Type B pancreatic cell (in vitro differentiated cells): ENCODE measurements at places on chromosomes 11 and 22. TPM values are rescaled to one million over a fixed set of nuclear protein-coding genes. Genes with fewer than 3 reads are reported as not detected.

Gene OR52N4
- not detected in 2 replicates for total RNA-seq

DNA sequence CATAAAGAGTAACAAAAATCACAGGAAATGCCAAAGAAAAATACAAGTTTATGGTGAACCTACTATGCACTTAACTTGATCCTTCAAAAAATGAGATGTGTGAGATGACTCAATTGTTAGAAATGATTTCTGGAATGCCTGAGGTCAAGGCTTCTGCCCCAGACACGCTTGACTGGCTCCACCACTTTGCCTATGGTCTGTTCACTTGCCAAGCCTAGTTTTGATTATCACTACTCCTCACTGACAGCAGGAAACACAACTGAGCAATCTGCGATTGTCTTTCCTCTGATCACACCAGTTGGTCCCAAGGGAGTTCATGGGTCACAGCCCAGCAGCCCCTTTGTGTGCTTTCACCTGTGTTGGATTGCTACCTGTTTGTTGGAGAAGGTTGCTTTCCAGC, 20.6 kb upstream of the PRDM10 start:
- DNase-seq: no peak
- H3K27ac ChIP-seq: peak overlapping the region; percentile 90
- H3K36me3 ChIP-seq: no peaks in the 10 kb centered on the region
- H3K27me3 ChIP-seq: no peaks in the 10 kb centered on the region

DNA sequence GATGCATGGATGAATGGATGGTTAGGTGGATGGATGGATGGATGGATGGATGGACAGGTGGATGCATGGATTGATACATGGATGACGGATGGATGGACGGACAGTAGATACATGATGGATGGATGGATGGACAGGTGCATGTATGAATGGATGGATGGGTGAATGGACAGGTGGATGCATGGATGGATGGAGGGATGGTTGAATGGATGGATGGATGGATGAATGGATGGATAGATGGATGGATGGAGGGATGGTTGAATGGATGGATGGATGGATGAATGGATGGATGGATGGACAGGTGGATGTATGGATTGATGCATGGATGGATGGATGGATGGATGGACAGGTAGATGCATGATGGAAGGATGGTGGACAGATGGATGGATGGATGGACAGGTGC, 51.7 kb downstream of the MACROD1 start:
- H3K36me3 ChIP-seq: peaks cover 3% of the 10 kb centered on the region
- no peak overlapping the region for H3K4me3 ChIP-seq
- DNase-seq: no peak
- peaks cover 3% of the 10 kb centered on the region for H3K27me3 ChIP-seq
- H3K4me1 ChIP-seq: peaks cover 22% of the 10 kb centered on the region

GRCh38 chr11:47184711-47185304, 1.4 kb downstream of the PACSIN3 start:
- H3K36me3 ChIP-seq: no peaks in the 10 kb centered on the region
- peak overlapping the region; percentile 89 for H3K4me3 ChIP-seq
- peak overlapping the region; percentile 65 for H3K27ac ChIP-seq
- H3K4me1 ChIP-seq: peaks cover 22% of the 10 kb centered on the region

DNA sequence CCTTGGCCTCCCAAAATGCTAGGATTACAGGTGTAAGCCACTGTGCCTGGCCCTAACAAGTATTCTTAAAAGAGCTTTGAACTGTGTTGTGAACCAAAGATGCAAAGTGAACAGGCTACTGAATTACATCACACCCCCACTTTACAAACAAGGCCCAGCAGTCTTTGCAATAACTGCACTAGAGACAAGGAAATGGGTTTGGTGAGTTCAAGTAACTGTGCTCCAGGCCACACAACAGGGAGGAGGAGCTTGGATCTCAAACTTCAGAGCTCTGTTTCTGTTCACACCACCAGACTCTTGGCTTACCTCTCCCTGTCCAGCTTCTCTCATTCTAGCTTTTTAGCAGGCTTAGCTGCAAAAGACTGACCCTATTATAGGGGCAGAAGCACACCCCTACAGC, 30.4 kb upstream of the RASL10A start:
- no peak for DNase-seq
- H3K4me3 ChIP-seq: no peak overlapping the region
- H3K4me1 ChIP-seq: peaks cover 20% of the 10 kb centered on the region
- peaks cover 20% of the 10 kb centered on the region for H3K36me3 ChIP-seq

DNA sequence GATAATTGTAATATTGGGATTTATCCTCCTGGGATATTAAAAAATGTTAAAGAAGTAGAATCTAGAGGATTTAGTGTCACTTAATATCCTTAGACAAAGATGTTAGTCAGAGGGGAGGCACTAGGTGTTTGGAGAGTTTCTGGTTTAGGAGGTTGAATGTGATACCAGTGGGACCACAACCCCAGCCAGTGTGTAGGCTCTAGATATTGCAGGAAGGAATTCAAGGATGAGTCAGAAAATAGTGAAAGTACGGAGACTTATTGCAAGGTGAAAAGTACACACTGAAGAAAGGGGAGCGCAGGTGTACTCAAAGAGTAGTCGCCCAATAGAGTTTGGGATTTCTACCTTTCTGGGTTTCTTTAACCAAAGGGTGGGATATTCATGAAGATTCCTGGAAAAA, 5.7 kb upstream of the TMEM41B start:
- H3K36me3 ChIP-seq: no peaks in the 10 kb centered on the region
- no peak for DNase-seq
- peaks cover 11% of the 10 kb centered on the region for H3K27me3 ChIP-seq
- peaks cover 17% of the 10 kb centered on the region for H3K4me1 ChIP-seq
- H3K27ac ChIP-seq: no peak overlapping the region

DNA sequence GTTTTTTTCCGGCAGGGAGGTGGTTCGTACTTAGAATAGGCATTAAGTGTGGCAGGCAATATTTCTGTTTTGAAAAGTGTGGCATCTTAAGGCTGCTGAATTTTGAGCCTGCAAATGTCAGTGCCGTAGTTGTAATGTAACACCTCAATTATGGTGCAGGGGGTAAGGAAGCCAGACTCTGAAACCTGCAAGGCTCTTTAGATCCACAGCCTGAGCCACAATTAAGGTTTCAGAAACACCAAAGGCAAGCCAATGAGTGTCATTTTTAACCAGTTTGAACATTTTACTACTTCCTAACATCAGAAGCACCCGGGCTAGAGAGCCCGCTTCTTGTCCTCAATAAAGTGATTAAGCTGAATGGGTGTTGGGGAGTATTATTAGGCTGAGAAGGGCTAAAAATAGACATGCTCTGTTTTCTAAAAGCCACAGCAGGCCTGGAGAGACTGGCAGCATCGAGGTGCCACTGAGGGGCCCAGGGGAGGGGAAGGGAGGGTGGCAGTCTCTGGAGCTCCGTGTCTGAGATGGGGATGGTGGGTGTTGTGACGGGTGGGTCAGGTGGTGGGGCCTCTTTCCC, 113.4 kb downstream of the ZBTB16 start:
- H3K27ac ChIP-seq: no peak overlapping the region
- DNase-seq: no peak
- H3K36me3 ChIP-seq: no peaks in the 10 kb centered on the region
- H3K4me1 ChIP-seq: peaks cover 61% of the 10 kb centered on the region
